GM23248 (cell line): ENCODE measurements at places on chromosomes 7 and 10. TPM values are rescaled to one million over a fixed set of nuclear protein-coding genes. Genes with fewer than 3 reads are reported as not detected.

The LRRC18 gene
- total RNA-seq, result not detected in 2 replicates

- DNase-seq, result no peak
Measured at GRCh38 chr10:83222300-83222699, 917.0 kb upstream of the GHITM start.

- no peak for DNase-seq
Measured at GRCh38 chr7:68576366-68576765, 1021.9 kb upstream of the AUTS2 start.

- DNase-seq, result peak; percentile 84
Measured at GRCh38 chr7:42107484-42108240, 129.3 kb downstream of the GLI3 start.

DNA sequence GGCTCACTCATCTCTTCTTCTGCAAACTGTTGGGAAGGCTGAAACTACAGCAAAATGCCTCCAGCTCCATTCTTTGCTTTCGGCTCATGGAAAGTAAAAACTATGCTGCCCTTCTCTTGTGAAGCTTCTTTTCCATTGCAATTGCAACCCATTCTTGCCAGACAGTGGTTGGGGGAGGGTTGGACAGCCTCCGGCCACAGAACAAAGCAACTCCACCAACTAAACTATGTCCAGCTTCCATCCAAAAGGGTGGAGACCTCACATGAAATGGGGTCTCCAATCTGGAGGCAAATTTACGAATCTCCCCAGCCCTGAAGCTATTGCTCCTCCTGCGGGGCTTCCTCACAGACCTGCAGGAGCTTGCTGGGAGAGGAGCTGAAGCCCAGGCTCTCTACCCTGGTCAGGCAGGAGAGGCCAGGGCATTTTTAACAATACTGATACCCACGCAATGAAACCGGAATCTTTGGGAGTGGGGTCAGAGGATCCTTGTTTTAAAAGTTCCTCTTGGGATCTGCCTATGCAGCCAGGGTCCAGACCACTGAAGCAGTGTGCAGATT lies 549 bp downstream of the GPNMB start:
- DNase-seq, result no peak

GRCh38 chr7:150867605-150868004 lies 15.3 kb downstream of the AOC1 start:
- no peak for DNase-seq

- no peak for DNase-seq
Measured at GRCh38 chr10:34759161-34759836, 55.8 kb downstream of the PARD3 start.

DNA sequence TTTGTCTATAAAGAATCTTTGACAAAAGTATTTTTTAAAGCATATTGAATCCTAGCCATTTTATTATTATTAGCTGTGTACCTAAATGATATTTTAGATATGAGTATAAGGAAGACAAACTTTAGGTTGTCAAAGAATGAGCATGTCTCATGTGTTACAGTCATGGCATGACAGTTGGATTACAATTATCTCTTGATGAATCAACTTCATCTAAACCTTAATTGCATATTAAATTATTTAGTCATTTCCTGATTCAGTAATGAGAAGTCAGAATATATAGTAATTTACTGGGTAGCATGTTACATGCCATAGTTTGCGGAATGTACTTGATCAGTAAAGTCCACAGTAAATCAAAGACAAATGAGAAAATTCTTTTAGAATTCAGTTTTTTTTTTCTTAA lies 59.2 kb downstream of the MAPK8 start:
- peak; percentile 43 for DNase-seq

The LGI1 gene
- total RNA-seq, result not detected in 2 replicates

The IFIT2 gene
- 3.5 and 7.0 TPM in 2 replicates for total RNA-seq

The AP3M1 gene
- total RNA-seq, result 22.4 and 35.6 TPM in 2 replicates

The CDC14C gene
- total RNA-seq, result 0.11 TPM in 1 of 2 replicates, not detected in the other

DNA sequence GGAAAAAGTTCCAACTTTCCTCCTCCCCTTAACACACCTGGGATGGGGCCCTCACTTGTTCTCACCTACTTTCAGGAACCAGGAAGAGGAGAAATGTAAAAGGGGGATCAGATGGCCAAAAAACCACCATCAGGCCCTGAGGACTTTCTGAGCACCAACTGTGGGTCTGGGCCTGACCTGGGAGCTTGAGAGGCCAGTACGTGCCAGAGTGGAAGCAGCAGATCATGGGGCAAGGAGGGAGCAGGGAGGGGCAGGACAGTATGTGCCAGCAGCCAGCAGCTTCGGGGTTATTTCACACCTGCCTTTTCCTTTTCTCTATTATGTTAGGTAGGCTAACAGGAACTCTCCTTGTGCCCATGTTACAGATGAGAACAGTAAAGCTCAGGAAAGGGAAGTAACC lies 118.8 kb upstream of the UNC5B start:
- DNase-seq, result no peak

DNA sequence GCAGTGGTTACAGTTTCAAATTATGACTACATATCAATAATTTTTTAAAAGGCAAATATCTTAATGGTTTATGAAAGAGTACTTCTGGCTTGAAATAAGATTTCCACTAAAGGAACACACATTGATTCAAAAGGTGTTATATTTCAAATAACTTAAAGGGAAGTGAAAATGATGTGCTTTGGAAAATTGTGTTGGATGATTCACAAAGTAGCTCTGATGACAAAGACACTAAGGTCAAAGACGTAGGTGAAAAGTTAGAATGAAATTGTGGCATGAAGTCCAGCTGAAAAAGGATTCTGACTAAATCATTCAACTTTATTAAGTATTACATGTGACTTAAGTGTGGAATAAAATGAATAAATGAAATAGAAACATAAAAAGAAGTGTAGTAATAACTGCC lies 20.8 kb upstream of the OR2A5 start:
- DNase-seq, result peak; percentile 46

- DNase-seq, result no peak
Measured at GRCh38 chr7:129890090-129890489, 62.7 kb downstream of the UBE2H start.

The CH25H gene
- total RNA-seq, result 25.2 and 34.9 TPM in 2 replicates

The ADAM12 gene
- total RNA-seq, result 127 and 141 TPM in 2 replicates

The C10orf95 gene
- total RNA-seq, result not detected in 2 replicates

The AFAP1L2 gene
- not detected in 2 replicates for total RNA-seq

The EEPD1 gene
- 5.2 and 13.3 TPM in 2 replicates for total RNA-seq

DNA sequence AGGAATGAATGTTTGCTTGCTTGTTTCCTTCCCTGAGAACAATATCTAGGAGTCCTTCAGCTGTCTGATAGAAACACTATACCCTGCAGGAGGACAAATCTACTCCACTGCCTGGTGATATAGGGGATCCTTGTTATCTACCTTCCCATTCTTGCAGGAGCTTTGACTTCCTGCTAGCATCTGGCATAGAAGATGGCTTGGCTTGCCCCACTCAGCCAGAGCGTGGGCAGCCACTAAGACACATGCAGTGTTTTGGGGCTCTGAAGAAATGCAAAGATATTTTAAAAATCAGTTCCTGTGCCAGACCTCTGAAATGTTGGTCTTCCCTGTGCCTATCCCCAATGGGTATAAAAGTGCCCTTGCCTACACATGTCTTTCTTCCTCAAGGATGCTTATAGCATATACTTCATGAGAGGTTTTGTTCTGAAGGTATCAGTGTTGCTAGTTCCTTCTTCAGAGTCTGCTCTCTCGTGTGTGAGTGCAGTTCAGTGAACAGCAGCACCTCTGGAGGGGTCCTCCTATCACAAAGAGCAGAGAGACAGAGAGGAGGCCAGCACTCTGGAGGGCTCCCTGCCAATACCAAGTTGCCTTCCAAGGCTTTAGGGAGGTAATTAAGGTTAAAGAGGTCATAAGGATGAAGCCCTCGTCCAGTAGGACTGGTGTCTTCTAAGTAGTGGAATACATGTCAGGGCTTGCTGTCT lies 149.1 kb upstream of the CALCR start:
- DNase-seq, result no peak

DNA sequence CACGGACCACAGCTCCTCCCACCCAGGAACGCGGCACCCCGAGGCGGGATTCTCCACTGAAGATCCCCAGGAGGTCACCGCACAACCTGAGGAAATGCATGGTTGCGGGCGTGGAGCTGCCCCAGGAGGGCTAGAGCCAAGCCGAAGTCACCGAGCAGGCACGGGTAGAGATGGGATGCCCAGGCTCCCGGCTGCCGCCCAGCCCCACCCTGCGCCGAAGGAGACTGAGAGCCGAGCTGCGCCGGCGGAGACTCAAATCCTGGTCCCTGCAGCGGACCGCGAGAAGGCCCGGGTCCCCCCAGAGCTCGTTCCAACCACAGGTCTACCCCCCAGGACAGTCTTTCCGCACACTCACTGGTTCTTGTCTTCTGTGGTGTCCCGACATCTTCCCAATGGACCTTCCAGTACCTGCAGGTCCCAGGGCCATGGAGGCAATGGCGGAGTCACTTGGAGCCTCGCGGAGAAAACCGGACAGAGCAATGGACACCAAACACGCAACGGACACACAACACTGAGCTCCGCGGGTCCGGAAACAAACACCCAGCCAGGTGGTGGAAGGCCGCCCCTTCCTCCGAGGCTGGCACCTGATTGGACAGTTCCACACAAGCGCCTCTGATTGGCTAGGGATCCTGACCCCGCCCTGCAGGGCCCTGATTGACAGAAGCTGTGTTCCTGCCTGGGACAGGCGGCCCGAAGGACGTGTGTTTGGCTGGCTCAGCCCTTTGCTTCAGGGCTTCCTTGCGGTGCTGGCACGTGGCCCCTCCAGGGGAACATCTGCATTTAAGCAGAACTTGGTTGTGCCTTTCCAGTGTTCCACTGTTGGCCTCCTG lies 331.9 kb upstream of the NUPR2 start:
- DNase-seq, result no peak

GRCh38 chr10:86110156-86110786 lies 256.3 kb downstream of the GRID1 start:
- DNase-seq, result no peak

DNA sequence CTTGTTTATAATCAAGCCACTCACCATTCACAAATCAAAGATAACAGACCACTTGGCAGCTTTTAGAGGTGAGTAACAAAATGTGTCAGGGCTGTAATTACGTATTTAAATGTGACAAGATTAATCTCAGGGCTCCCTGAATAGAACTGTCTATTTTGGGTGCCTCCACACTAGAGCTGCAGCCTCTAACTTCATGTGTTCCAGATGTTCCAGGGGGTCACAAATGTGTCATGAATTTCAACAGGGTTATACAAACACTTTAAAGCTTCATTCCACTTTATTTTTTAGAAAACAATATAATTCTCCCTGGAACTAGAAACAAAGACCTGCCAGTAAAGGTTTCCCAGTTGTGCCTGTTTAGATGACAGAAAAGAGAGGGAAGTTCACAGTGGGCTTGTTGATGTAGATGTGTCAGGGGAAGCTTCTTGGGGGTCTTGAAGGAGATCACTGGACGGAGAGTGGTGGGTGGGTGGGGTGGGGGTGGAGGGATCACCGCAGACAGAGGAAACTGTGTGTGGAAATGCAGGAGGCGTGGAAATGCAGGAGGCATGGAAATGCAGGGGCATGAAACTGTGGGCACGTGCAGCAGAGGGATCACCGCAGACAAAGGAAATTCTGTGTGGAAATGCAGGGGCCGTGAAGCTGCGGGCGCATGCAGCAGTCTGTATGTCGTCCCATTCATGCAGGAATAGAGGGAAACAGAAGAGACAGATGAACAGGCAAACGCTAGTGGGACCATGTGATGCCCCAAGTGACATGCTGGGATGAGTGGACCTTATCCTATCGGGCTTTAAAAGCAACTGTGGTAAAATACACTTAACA lies 42.0 kb upstream of the TRIL start:
- DNase-seq, result no peak

GRCh38 chr7:151243045-151243349 lies 5.5 kb downstream of the SMARCD3 start:
- DNase-seq, result no peak

The KEL gene
- total RNA-seq, result not detected in 2 replicates

GRCh38 chr7:158268816-158269535 lies 318.6 kb downstream of the PTPRN2 start:
- DNase-seq, result no peak

DNA sequence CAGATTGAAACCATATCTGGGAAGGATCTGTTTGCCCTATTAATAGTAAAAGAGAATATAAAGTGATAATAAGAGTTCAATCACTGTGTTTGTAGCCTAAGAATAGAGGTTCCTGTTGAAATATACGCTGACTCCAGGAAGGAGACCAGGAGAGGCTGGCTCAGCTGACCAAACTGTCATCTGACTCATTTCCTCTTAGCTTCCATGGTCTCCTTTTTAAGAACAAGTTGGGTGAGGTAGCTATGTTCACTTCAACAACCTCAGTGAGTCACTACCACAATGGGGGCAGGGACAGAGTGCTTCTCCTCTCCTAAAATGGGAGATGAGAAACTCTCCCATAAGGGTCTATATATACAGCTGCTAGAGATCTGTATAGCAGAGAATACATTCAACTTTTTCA lies 543.3 kb downstream of the CALN1 start:
- peak; percentile 26 for DNase-seq

- no peak for DNase-seq
Measured at GRCh38 chr7:41847606-41848005, 144.7 kb upstream of the INHBA start.

The VIM gene
- 10,031 and 10,466 TPM in 2 replicates for total RNA-seq

- DNase-seq, result no peak
Measured at GRCh38 chr10:91741356-91741755, 56.9 kb upstream of the TNKS2 start.

- DNase-seq, result no peak
Measured at GRCh38 chr10:110456046-110456445, 41.7 kb upstream of the DUSP5 start.

The OGDHL gene
- total RNA-seq, result 0.51 TPM in 1 of 2 replicates, not detected in the other

The FBXO24 gene
- 0.43 and 0.89 TPM in 2 replicates for total RNA-seq

- peak; percentile 71 for DNase-seq
Measured at GRCh38 chr10:27446091-27446918, 57.8 kb upstream of the RAB18 start.

The GIMAP6 gene
- total RNA-seq, result not detected in 2 replicates

GRCh38 chr10:70191161-70191971 lies 21.1 kb upstream of the SAR1A start:
- DNase-seq, result peak; percentile 49

DNA sequence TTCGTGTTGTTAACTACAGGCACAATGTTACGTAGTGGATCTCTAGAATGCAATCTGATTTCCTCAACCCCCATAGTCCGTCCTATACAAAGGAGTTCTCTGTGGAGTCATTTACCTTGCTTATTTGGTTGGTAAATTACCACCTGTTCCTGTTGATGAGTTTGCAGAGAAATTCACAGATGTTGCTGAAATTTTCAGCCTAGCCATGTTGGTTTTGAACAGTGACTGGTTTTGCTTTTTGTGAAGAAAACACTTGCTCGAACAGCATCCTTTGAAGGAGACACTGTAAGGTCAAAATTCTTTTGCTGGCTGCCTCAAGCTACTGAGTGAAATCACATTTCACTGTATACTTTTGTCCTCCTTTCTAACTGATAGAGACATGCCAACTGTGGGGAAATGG lies 15.4 kb upstream of the PRKCQ start:
- no peak for DNase-seq

DNA sequence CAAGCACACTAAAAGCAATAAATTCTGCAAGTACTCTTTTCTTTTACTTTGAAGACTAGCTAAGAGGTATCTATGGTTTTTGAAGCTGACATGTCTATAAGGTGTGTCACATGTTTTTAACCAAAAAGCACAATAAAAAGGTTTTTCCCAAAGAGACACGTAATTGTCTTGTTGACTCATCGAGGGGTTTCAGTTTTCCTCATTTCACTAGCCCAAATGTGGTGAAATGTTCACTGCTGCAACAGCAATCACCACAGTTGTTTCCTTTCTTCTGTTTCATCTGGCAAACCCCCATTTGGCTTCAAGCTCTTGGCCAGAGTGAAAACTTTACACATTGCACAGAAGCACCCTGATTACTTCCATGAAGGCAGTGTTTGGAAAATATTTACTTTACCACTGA lies 3.8 kb upstream of the HOXA4 start:
- DNase-seq, result peak; percentile 96

GRCh38 chr10:91144961-91145360 lies 75.5 kb upstream of the PCGF5 start:
- peak; percentile 60 for DNase-seq

The BHLHA15 gene
- total RNA-seq, result not detected in 2 replicates
